Activated naive CD4-positive, alpha-beta T cell treated with anti-CD3 and anti-CD28 coated beads for 36 hours (primary cell): ENCODE measurements at places on chromosomes 2 and 18. TPM values are rescaled to one million over a fixed set of nuclear protein-coding genes. Genes with fewer than 3 reads are reported as not detected.

IL1F10 gene
- total RNA-seq, result not detected

ENOSF1 gene
- 61.3 TPM for total RNA-seq

MARCO gene
- not detected for total RNA-seq

C18orf54 gene
- 10.2 TPM for total RNA-seq

COL6A3 gene
- total RNA-seq, result 2.5 TPM

BCL11A gene
- 0.52 TPM for total RNA-seq

CD8A gene
- total RNA-seq, result 1.3 TPM

ARL5A gene
- total RNA-seq, result 40.6 TPM

BOLL gene
- total RNA-seq, result not detected

UGT1A7 gene
- not detected for total RNA-seq

SCG2 gene
- not detected for total RNA-seq

- DNase-seq, result no peak
These were observed 66.1 kb upstream of the RGPD5 start for GRCh38 chr2:109727929-109728447.

- DNase-seq, result no peak
These were observed 74.4 kb downstream of the TMEM18 start for GRCh38 chr2:602571-603359.

GRCh38 chr2:109532728-109533076 is 81.1 kb downstream of the SEPTIN10 start:
- DNase-seq, result no peak

- no peak for DNase-seq
These were observed 482.3 kb downstream of the TGIF1 start for GRCh38 chr18:3932276-3932675.

DNA sequence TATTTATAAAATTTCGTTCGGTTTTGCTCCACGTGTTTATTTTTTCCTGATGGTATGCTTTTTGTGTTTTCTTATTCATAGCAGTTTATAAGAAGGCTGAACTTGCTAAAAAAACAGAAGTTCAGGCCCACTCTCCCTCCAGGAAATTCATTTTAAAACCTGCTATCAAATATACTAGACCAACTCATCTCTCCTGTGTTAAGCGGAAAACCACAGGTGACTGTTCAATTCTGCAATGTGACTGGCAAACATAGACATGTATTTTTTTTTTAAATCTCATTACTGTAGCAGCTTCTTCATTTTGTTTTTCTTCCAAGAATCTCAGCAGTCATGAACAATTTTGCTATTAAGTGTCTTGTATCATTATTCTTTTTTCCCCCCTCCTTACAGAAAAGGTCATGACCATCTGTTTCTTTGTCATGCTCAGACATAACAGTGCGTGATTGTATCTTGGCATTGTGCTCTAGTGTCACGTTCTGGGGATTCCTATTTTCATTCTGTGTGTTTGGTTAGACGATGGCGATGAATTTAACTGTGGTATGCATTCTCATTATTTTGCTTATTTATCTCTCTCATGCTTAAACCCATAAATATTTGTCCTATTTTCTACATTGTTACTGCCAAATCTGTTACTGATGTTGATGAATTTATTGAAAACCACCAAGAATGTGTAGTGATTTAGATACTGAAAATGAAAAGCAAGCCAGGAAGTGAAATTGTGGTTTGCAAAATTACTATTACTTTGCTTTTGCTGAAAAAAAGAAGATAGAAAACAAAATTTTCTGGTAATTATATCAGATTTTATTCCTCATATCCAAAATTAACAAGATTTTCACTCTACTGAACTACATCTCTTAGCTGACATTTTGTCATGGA is 74.6 kb upstream of the UNC80 start:
- no peak for DNase-seq

DNA sequence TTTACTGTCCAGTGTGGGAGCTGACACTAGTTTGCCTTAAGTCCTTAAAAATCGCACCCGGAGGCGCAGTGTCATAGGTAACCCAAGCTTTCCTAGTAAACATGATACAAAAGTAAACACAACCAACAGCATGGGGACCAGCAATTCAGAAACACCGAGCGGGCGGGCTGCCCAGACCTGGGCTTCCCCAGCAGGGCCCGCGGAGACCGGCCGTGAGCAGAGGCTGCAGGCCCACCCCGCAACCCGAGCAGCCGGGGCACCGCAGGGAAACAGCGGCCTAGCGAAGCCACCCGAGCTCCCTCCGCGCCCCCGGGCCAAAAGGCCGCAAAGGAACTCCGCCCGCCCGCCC is 296 bp downstream of the TTC21B start:
- no peak for DNase-seq

GRCh38 chr18:6200204-6200774 is 214.4 kb downstream of the L3MBTL4 start:
- DNase-seq, result no peak

DNA sequence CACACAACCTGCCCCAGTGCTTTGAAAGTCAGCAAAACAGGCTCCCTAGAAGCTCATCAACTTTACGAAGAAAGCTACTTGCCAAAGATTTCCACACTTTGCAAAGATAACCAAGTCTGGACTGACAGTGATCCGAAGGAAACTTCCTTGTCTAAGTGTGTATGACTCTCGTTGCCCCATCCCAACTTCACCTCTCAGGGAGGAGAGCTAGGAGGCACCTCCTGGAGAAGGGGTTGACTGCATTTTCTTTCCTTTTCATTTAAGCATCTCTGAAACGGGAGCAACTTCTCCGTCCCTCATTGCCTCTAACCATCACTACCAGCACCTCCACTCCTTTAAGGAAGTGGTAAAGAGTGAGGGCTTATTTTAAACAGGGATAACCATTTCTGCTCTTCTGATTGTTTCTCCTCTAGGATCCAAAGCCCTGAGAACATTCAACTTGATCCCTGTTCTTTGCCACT is 7.0 kb downstream of the ZEB2 start:
- no peak for DNase-seq

DNA sequence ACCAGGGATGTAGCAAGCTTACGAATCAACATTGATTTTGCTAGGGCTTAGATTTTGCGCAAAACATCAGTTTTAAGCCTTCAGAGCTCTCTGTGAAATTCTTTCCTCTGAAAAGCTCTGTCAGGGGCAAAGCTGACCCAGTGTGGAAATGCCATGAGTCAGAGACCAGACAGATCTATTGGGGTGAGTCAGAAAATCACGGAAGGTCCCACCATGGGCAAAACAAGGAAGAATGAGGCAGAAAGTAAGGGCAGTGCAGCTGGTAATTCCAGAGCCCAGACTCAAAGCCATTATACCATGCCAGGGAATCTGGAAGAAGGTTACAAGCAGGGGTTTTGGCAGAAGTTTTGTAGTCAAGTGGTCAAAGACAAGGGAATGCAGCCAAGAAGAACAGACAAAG is 256.6 kb upstream of the CTAGE1 start:
- no peak for DNase-seq

- DNase-seq, result no peak
These were observed 51.1 kb downstream of the CAPN13 start for GRCh38 chr2:30756051-30756719.

GRCh38 chr2:71240794-71241193 is 13.9 kb upstream of the PAIP2B start:
- no peak for DNase-seq

DNA sequence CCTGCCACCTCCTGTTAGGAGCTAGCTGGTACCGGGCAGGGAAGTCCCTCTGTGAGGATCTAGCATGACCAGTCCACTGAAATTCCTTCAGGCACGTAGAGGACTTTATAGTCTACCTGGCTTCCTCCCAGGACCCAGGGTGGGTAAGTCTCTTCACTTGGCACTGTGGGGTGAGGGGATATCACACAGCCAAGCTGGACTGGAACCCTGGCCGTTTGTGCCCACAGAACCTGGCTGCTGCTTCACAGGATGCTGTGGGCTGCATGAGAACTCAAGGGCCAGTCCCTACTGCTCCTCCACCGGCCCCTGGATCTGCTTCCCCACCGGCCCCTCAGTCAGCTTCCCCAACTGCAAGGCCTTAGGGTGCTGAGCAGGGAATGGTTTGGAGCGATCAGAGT is 35.8 kb downstream of the HS1BP3 start:
- no peak for DNase-seq

- DNase-seq, result peak; percentile 32
These were observed 5.0 kb upstream of the TET3 start for GRCh38 chr2:73979686-73980085.

GRCh38 chr18:10682368-10682714 is 156.5 kb downstream of the NAPG start:
- DNase-seq, result no peak

- DNase-seq, result no peak
These were observed 647.8 kb upstream of the RAB6C start for GRCh38 chr2:129331638-129332037.

- DNase-seq, result peak; percentile 40
These were observed 95.0 kb downstream of the TNFRSF11A start for GRCh38 chr18:62420151-62420512.

DNA sequence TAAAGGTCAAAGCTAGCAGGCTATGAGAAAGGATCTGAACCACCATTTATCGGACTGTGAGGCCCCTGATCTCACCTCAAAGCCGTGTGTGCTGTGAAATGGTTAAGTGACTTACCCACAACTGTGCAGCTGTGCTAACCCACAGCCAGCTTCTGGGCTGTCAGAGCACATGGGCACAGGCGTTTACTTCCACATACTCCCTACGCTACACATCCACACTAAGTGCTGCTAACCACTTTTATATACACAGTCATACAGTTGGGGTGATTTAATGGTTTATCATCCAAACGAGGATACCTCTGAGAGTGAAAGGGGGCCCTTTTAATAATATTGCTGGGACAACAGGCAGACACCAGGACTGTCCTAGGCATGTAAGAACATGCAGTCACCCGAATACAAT is 37.3 kb downstream of the CYRIA start:
- DNase-seq, result no peak

DNA sequence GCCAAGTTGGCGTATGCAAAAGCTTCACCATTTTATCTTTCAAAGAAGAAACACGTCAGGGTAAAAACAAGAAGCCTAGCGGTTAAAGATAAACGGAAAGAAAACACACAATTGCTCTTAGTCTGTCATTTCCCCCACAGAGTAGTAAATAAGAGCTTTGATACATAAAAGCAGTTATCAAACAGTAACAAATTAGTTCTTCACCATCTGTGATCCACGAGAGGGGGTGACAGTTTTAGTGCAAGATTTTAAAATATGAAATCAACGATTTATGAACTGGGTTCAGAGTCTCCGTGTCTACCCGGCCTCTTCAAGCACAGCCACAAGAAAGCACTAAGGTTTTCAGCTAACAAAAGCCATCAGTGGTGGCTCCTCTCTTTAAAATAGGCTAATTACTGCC is 703.9 kb upstream of the ID2 start:
- no peak for DNase-seq

DNA sequence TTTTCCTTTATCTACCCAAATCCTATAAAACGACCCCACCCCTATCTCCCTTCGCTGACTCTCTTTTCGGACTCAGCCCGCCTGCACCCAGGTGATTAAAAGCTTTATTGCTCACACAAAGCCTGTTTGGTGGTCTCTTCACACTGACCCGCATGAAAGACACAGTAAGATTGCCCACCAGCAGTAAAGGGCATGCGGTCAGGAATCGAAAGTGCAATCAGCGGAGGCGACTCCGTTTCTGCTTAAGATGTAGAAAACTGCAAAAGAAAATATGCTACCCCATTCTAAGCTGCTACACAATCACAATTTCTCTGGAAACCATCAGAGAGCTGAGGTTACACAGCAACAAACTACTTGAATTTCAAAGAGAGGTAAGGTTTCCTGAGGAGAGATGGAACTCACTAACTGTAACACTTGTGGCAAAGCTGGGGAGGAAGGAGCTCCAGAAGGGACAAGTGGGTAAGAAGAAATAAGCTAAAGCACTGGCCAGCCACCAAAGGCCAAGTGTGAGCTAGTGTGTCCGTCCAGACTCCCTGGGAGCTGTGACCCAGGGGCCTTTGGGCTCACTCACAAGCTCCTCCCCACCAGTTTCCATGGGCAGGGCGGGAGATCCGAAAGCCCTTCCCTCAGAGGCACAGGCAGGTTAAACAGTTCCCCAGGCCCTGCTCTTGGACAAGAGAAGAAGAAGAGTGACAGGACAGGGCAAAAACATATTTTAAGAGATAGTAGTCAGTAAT is 72.8 kb upstream of the TGFA start:
- DNase-seq, result no peak
